ENCODE measurements at places on chromosomes 4 and X.

DNA sequence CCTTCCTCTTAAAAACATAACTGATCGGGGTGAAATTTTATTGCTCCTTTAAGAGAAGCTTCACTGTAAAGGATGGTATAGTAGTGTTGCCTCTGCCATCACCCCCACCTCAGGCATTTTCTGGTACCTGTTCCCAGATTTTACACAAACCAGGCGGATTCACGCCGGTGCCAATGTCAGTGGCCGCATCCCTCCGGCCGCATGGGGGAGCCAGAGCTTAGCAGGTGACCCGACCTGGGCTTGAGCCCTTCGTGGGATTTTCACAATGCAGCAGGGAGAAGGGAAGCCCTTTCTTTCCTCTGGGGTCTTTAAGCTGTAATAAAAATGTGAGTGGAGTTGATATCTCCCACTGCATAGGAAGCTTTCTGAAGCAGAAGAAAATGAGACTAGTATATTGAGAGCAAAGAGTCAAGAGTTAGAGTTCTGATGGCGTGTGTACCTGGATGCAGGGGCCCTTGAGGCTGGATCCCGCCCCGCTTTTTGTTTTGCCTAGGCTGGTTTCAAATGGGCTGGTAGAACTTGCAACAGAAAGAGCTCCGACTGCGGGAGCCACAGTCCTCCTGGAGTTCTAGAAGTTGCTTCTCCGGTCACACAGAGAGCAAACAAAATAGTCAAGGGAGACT, 59.4 kb downstream of the POLR2B start:
- DNase-seq, result no peak

GRCh38 chr4:66340286-66340893, 670.1 kb upstream of the EPHA5 start:
- no peak for DNase-seq

- DNase-seq, result no peak
Measured at GRCh38 chr4:99395595-99396364, 39.4 kb downstream of the ADH7 start.

GRCh38 chr4:56425518-56425917, 9.9 kb downstream of the PPAT start:
- no peak for DNase-seq

DNA sequence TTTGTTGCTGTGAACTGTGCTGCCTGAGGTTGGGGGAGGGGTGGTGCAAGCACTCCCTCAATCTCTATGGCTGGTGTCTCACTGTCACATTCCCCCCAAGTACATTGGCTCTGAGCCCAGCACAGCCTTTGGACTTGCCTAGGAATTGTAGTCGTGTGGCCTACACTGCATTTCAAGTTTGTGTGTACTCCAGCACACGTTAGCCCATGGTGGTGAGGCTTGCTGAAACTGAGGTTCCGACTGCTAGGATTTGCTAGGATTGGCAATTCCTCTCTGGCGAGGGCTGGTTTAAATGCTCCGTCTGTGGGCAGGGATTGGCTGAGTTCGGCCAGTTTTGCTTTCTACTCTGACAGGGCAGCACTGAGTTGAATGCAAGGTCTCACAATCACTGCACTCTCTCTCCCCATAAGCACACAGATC, 121.7 kb upstream of the CXXC4 start:
- DNase-seq, result no peak

DNA sequence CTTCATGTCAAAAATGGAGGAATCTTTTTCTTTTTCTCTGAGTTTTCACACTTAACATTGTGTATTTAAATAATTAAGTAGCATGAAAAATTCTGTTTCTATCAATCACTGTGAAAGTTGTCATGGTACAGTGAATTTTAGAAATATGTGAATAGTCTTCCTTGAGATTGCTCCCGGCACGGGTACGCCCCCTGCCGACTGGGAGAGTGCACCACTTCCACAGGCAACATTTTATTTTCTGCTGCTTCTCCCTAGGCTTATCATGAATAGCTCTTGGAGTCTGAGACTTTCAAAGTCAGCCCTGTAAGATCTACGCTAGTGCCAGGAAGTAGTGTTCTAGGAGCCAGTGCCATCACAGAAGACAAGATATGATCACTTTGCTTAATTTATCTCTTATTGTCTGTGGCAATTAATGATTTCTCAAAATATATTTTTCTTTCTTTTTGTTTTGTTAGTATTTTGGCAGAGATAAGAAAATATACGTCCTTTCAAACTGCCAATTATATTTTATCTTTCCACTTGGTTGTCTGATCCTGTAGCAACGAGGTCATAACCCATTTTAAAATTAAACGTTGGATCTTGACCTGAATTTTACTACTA, 763.8 kb upstream of the AADAT start:
- DNase-seq, result no peak

- no peak for DNase-seq
Measured at GRCh38 chr4:168524006-168524405, 27.2 kb downstream of the PALLD start.

DNA sequence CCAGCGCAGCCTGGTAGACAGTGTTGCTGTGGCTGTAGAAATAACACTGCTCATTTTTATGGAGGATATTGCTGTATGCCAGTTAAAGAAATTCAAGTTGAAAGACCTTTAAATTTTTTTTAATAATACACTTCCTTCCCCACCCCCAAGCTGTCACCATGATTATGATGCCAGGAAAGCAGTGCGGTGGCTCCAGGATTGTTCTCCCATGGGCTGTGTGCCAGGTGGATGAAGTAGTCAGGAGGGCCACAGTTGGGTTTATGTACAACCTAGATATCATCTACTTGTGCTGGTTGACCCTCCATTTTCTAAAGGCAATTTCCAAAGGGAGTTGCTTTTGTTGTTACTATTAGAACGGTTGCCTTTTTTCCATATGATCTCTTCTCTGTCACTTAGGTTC, 136.6 kb downstream of the AFF1 start:
- no peak for DNase-seq

GRCh38 chrX:17374619-17375366, at the start of gene NHS:
Gene NHS (plus strand): TSS chrX:17375200. CDS start chrX:17375758, 558 bp downstream.
- DNase-seq, result no peak

GRCh38 chr4:9996319-9997110, 24.8 kb downstream of the SLC2A9 start:
- DNase-seq, result no peak
